ENCODE measurements at places on chromosomes 3 and 15. TPM values are rescaled to one million over a fixed set of nuclear protein-coding genes. Genes with fewer than 3 reads are reported as not detected.

CORO2B gene
- not detected for total RNA-seq

RAB5A gene
- total RNA-seq, result 53.8 TPM

SPTSSB gene
- total RNA-seq, result not detected

CCDC66 gene
- 66.6 TPM for total RNA-seq

DNA sequence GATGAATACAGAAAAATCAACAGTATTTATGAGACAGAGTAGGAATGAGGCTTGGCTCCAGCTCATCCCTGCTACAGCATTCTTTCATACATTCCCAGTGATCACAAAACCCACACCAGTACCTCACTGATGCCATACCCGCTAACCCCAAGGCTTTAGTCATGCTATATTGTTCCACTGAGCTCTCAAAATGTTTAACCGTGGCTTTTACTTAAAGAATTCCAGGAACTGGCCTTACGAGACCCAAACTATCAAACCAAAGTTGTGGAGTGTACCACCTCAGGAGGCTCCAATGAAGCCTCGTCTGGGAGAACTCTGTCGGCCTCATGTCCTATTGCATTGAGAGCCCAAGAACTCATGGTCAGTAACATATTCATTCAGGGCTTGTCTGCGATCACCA is 278.9 kb downstream of the ULK4 start:
- H3K4me1 ChIP-seq, result no peaks in the 10 kb centered on the region
- no peaks in the 10 kb centered on the region for H3K27me3 ChIP-seq
- no peak for DNase-seq
- no peak overlapping the region for H3K27ac ChIP-seq

DNA sequence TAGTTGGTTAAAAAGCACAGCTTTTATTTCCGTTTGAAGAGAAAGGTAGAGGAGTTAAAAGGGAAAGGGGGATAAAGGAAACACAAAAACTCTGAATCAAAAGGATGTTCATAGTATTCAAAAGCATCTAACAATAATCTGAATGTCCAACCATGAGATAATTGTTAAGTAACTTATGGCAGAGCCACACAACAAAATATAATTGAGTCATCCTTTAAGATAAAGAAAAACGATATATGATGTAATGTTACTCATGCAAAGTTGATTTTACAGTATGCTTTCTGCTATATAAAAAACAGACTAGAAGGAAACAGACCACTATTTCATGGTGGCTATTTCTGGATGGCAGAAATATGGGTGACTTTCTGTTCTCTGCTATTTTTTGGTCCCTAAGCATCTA is 3.9 kb downstream of the XPC start:
- peaks cover 26% of the 10 kb centered on the region for H3K36me3 ChIP-seq
- no peak for DNase-seq
- no peak overlapping the region for H3K4me3 ChIP-seq
- H3K27me3 ChIP-seq, result no peaks in the 10 kb centered on the region

DNA sequence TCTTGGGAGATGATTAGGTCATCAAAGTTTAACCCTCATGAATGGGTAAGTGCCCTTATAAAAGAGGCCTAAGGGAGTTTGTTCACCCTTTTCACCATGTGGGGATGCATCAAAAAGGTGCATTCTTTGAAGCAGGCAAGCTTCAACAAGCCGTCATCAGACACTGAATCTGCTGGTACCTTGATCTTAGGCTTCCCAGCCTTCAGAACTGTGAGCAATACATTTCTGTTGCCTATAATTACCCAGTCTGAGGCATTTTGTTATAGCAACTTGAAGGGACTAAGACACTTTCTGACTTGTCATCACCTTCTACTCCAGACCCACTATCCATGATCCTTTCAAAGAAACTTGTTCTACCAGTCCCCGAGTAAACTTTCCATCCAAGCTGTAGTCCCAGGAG is 44.6 kb upstream of the LRRC58 start:
- H3K36me3 ChIP-seq, result no peaks in the 10 kb centered on the region
- no peak overlapping the region for H3K4me3 ChIP-seq
- no peaks in the 10 kb centered on the region for H3K27me3 ChIP-seq

DNA sequence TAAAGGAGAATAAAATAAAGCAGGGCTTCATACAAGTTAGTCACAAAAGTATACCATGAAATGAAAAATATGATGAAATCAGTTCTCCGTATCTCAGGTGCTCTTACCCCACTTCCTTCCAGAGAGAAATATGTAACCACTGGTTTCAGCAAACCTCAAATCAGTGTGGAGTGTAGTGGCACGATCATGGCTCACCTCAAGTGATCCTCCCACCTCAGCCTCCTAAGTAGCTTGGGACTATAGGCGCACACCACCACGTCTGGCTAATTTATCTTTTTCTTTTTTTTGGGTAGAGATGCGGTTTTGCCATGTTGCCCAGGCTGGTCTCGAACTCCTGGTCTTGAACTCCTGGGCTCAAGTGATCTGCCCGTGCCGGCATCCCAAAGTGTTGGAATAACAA is 24.2 kb downstream of the DENND4A start:
- no peak overlapping the region for H3K27ac ChIP-seq
- DNase-seq, result no peak
- H3K36me3 ChIP-seq, result no peaks in the 10 kb centered on the region
- H3K27me3 ChIP-seq, result no peaks in the 10 kb centered on the region

- no peak overlapping the region for H3K27ac ChIP-seq
- no peaks in the 10 kb centered on the region for H3K36me3 ChIP-seq
- no peak for DNase-seq
- H3K4me1 ChIP-seq, result no peaks in the 10 kb centered on the region
- no peaks in the 10 kb centered on the region for H3K27me3 ChIP-seq
These were observed 81.6 kb upstream of the MDFIC2 start for GRCh38 chr3:70393881-70394612.

- H3K27me3 ChIP-seq, result no peaks in the 10 kb centered on the region
- no peaks in the 10 kb centered on the region for H3K4me1 ChIP-seq
- no peak for DNase-seq
- H3K27ac ChIP-seq, result no peak overlapping the region
- peaks cover 45% of the 10 kb centered on the region for H3K36me3 ChIP-seq
These were observed 24.0 kb downstream of the COPS2 start for GRCh38 chr15:49131403-49131802.

GRCh38 chr3:129878355-129878754 is 15.2 kb downstream of the TMCC1 start:
- H3K36me3 ChIP-seq, result no peaks in the 10 kb centered on the region
- H3K4me1 ChIP-seq, result no peaks in the 10 kb centered on the region
- DNase-seq, result no peak
- no peak overlapping the region for H3K4me3 ChIP-seq
- no peaks in the 10 kb centered on the region for H3K27me3 ChIP-seq

- DNase-seq, result no peak
- no peaks in the 10 kb centered on the region for H3K4me1 ChIP-seq
- H3K27me3 ChIP-seq, result no peaks in the 10 kb centered on the region
- no peaks in the 10 kb centered on the region for H3K36me3 ChIP-seq
These were observed 35.9 kb downstream of the CEMIP start for GRCh38 chr15:80815106-80815505.

GRCh38 chr3:146590521-146590920 is 14.6 kb downstream of the PLSCR5 start:
- H3K4me3 ChIP-seq, result no peak overlapping the region
- DNase-seq, result no peak
- H3K27me3 ChIP-seq, result no peaks in the 10 kb centered on the region
- H3K27ac ChIP-seq, result no peak overlapping the region

All from naive thymus-derived CD4-positive, alpha-beta T cell (primary cell).